ENCODE measurements at places on chromosomes 16 and 17.

DNA sequence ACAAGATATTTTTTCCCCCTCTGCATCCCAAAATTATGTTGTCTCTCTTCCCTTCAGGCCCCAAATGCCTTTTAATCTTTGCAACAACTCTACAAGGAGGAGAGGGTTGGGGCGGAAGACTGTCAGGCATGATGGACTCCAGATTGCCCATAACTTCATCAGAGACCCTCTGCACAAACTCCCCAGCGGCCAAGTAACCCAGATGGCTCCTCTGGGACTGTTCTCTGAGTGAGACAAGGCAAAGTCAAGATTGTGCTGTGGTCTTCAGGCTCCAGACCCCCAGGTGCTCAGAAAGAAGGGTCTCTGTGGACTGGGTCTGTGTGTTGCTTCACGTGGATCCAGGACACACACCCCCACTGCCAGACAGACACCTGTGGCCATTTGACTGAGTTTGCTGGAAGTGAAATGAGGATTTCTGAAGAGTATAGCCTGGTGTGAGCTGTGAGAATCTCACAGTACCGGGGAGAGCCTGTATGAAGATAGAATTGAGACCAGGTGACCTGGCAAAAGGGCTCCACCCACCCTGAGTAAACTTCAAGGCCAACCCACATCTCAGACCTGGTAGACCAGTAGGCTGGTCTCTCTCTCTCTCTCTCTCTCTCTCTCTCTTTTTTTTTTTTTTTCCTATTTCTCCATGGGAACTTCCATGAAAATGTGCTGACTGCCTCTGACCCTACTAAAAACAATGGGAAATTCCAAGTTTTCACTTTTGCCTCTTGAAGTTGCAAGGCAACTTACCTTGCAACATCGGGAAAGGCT, 354.1 kb downstream of the SOX9 start:
- no peak for DNase-seq

DNA sequence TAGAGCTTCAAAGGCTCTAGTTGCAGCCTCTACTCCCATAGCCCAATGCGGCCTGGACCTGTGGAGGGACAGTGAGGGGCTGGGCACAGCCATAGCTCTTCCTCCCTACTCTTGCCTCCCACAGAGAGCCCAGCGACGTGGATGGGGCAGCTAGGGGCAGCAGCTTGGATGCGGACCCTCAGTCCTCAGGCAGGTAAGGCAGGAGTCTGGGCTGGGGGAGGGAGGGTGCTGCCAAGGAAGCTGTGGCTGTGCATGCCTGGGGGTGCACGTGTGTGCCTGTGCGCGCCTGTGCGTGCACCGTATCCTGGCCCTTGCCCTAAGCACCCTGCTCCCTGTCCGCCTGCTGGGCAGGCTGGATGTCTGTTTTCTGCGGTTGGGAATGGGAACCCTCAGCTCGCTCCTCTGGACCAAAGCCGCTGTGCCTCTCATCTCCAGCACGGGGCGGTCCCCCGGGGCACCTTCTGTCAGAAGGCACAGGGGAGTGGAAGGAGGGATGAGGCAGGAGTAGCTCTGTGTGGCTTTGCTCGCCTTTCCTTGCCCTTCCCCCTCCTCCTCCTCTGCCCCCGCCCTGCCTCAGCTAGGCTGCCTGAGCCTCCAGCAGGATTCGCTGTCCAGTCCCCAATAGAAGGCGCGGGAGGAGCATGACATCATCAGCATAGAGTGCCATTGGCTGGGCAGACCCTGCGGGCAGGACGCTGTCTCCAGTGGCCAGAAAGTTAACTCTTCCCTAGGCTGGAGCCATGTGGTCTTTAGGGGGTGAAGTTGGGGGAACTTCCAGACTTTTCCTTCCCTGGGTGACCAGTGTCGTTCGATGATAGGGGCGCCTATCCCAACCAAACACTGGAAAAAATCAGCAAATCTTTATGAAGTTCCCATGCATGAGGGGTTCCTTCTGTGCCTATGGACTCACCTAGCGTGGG, 797 bp downstream of the PRCD start:
- no peak for DNase-seq

DNA sequence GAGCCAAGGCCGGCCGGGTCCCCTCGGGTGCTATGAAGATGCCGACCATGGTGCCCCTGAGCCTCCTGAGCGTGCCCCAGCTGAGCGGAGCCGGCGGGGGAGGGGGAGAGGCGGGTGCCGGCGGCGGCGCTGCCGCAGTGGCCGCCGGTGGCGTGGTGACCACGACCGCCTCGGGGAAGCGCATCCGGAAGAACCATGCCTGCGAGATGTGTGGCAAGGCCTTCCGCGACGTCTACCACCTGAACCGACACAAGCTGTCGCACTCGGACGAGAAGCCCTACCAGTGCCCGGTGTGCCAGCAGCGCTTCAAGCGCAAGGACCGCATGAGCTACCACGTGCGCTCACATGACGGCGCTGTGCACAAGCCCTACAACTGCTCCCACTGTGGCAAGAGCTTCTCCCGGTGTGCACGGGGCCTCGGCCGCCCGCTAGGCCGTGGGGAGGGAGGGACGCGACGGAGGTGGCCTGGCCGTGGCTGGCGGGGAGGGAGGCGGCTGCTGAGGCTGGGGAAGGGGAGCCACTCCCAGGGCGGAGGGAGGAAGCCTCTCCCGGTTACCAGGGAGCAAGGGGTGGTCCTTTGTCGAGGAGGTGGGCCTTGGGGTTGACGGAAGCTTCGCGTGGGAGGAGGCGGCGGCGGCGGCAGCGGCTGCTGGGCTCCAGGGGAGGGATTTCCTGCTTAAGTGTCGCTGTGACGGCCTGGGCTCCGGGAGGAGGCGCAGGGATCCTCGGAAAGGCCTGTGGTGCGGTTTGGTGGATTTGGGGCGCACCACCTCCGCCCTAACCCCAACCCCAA, 1.3 kb downstream of the MAZ start:
- DNase-seq = peak; percentile 88

- no peak for DNase-seq
Observed at GRCh38 chr16:87311387-87311786, 5.8 kb downstream of the C16orf95 start.

DNA sequence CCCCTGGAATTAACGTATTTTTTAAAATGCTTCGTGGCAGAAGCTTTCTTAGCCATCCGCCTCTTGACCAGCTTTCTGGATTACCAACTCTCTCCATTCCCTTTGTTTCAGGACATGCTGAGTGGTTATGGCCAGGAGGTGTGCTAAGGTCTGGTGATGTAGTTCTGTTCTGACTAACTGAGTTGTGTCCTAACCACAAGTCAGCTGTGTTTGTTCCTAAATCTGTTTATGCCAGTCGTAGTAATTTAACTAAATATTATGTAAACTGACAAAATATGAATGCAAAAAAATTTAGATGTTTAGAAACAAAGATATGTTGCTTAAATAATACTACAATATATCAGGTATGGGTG, 61.6 kb downstream of the MRTFB start:
- DNase-seq = no peak

DNA sequence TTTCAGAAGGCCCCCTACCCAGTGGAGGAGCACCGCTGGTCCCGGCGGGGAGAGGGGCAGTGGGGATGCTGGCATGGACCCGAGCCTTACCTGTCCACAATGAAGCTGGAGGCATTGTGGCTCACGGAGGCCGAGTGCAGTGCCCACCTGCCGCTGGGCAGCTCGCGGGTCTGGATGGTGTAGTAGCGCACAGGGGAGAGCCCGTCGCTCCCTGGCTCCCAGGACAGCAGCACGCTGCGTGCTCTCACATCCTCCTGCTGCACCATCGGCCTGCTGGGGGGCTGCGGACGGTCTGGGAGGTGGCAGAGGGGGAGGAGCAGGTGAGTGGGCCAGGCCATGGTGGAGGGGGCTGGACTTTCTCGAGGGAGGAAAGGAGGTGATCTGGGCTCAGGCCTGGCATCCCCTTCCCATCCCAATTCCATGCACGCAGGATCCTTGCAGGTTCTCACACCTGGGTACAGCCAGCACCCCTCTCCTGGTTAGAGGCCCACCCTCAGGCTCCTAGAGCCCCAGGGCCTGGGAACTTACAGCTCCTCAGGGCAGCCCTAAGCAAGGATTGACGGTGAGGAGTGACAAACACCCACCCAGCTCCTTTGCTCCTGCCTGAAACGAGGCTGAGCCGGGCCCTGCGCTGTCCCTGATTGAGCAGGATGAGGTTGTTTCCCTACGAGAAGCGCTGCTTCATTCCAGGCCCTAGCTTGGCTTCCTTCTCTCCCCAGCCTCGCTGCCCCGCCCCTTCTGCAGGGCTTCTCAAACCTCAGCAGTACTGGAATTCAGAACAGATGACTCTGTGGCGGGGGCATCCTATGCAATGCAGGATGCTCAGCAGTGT, 76.2 kb upstream of the CDC42EP4 start:
- DNase-seq = no peak

- no peak for DNase-seq
Observed at GRCh38 chr17:8599351-8600011, 31.0 kb downstream of the MYH10 start.

DNA sequence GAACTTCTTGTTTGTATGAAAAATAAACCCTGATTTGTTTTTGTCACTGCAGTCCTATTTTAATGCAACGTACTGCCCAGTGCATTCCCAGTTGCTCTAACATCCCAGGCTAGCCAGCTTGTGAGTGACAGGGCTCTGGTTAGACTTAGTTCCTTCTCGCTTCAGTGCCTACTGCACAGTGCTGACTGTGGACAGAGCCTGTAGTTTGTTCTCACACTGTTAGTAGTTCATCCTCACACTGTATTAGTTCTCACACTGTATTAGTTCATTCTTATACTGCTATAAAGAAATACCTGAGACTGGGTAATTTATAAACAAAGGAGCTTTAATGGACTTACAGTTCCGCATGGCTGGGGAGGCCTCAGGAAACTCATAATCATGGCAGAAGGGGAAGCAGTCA, 116.6 kb upstream of the SALL1 start:
- DNase-seq = no peak

- no peak for DNase-seq
Observed at GRCh38 chr17:28487881-28488532, 14.6 kb downstream of the SLC13A2 start.

- DNase-seq = peak; percentile 94
Observed at GRCh38 chr16:47037746-47038458, 64.4 kb upstream of the DNAJA2 start.

DNA sequence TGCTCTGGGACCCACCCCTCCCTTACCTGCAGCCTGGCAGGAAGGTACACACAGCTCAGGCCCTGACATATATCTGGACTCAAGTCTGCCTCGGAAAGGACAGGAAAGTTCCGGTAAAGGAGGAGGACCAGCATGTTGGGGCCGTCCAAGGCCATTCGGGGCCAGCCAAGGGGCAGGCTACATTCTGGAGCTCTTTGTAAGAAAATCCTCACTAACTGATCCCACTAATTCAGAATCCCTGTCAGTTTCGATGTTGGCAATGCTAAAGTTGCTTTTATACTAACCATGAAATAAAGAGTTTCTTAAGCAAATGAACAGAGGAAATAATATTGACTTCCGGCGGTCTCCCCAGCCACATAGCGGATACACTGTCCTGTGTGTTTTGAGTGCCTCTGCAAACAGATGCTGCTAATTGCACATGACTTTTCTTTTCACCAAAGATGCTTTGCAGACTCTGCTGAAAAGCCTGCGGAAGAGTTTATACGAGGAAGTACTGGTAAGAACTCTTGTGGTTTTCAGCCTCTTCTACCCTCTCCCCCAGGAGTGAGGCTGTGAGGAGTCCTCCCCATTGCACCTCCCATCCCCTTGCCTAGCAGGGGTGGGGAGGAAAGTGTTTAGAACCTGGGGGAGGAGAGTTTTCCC, 54.8 kb downstream of the PLXDC1 start:
- DNase-seq = no peak

DNA sequence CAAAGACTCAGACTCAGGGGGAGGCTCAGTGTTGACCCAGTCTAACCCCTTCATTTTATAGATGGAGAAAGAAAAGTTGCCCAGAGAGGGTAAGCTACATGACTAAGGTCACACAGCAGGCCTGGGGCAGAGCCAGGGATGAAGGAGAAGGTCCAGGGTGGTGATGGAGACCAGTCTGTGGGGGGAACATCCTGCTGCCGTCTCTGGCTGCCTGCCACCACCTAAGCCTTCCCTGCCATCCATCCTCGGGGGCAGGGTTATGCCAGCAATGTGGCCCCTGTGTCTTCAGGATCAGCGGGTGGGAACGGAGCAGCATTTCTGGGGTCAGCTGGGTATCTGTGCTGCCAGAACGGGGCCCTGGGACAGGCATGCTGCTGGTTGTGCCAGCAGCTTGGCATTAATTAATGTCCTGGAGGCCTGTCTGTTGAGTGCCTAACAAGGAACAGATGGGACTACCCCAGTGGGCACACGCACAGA, 5.5 kb downstream of the DOK4 start:
- no peak for DNase-seq

GRCh38 chr16:46975165-46975564, 1.7 kb upstream of the DNAJA2 start:
- DNase-seq = no peak

Data from stimulated activated CD4-positive, alpha-beta T cell treated with anti-CD3 and anti-CD28 coated beads, Interleukin-4, amount 100 ng/mL, for 48 hours (primary cell).